Stimulated activated CD4-positive, alpha-beta T cell treated with anti-CD3 and anti-CD28 coated beads, Interleukin-12 subunit alpha, Interleukin-12 subunit beta, amount 100 ng/mL, for 24 hours (primary cell): ENCODE measurements at places on chromosomes 11 and 22.

DNA sequence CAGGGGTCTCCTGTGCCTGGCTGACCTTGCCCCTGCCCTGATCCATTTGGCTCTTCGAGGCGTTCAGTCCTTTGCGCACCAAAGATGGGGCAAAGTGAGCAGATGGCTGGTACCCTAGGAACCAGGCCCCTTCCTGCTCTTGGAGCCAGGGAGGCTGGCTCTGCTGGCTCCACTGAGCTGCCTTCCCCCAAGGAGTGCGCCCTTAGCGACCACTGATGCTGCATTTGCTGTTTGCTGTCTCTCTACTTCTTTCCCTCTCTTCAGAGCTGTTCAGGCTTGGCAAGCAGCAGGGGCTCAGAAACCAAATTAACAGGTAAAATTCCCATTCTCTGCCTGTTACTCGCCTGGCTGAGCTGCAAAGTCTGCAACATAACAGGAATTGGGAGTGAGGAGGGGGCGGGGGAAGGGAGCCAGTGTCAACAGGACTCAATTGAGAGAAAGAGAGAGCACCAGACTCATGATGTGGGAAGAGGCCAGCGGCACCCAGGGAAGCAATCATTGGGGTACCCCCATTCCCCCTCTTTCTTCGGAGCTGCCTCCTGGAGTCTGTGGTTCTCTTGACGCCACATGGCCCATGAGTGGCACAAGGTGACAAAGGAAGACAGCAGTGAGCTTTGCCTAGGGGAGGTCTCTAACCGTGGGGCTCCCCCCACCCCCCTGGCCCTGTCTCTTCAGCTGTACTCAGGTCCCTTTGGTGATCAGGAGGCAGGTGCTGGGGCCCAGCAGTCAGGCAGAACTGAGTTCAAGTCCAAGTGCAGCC lies 102.3 kb downstream of the TP53I11 start:
- DNase-seq: no peak

DNA sequence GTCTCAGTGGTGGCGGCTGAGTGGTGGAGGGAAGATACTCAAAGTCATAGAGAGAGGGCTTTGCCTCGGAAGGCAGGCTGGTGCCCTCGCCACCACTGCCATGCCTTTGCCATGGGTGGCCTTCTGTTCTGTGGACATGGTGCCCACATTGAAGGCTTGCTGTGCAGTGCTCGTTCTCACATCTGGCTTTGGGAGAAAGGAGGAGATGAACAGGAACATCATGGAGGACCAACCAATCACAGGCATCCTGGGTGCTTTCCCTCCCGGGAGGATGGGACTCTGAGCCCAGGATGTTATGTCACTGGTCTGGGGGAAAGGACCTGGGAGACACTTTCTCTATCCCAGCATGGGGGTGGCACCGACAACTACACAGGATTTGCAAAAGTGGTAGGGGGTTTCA lies 82.3 kb upstream of the NARS2 start:
- no peak for DNase-seq

- no peak for DNase-seq
Measured at GRCh38 chr22:22352371-22352999, 107.9 kb downstream of the VPREB1 start.

DNA sequence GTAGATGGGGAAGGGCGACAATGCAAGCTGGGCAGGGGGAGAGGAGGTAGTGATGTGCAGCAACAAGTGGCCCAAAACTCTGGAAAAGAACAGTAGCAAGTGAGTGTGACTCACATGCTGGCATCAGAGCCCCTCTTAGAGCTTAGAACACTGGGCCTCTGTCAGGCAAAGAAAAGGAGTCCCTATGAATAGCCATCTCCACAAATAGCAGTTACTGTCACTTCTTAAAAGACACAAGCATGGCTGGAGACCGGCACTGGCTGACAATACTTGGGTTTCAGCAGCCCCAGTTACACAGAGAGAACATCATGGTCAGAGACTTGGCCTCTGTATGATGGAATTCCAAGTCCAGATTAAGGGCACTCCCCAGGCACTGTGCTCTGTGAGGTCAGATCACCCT lies 58.2 kb downstream of the PRCP start:
- DNase-seq: no peak

- no peak for DNase-seq
Measured at GRCh38 chr11:70400643-70401042, 2.3 kb downstream of the CTTN start.

DNA sequence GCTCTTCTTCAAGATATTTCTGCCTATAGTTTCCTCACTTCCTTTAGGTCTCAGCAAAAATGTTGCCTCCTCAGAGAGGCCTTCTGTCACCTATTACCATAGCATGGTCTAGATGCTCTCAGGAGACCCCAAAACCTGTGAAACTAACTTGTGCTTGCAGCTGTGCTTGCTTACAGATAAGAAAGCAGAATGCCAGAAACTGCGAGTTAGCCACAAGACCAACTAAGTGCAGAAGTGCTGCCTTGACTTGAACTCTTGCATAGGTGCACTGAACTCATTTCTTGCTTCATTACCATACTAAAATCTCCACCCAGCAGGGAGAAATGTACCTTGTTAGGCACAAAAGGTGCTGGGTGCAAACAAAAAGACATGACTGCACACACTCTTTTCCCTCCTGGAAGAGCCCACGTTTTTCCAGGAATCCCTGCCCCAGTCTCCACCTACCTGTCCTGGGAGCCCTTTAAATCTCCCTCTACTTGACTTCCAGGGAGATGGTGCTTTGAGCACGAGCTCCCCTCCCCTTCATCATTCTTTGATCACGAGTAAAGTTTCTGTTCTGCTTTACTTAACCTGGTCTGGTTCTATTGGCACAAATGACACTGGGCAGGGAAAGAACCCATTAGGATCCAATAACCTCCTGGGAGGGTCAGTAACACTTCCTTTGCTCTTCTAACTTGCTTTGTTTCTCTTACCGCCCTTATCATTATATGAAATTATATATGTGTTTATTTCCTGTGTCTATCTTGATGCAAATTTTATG lies 137.7 kb upstream of the DDI1 start:
- DNase-seq: no peak

DNA sequence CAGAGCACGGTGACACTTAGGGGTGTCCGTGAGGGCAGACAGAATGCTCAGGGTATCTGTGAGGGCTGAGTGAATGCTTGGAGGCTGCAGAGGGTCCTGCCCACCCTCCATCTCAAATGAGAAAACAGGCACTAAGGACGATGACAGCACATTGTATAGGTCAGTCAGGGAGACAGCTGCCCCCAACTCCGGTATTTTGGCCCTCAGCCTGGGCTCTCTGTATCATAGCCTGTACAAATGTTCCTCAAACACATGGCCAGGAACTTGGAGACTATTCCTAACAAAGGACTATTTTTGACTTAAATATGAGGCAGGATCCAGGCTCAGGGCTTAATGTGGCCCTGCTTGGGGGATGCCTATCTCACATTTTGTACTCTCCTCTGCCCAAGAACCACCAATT lies 145.4 kb downstream of the OPCML start:
- DNase-seq: no peak

- no peak for DNase-seq
Measured at GRCh38 chr22:43996981-43997265, 27.2 kb upstream of the PARVB start.

DNA sequence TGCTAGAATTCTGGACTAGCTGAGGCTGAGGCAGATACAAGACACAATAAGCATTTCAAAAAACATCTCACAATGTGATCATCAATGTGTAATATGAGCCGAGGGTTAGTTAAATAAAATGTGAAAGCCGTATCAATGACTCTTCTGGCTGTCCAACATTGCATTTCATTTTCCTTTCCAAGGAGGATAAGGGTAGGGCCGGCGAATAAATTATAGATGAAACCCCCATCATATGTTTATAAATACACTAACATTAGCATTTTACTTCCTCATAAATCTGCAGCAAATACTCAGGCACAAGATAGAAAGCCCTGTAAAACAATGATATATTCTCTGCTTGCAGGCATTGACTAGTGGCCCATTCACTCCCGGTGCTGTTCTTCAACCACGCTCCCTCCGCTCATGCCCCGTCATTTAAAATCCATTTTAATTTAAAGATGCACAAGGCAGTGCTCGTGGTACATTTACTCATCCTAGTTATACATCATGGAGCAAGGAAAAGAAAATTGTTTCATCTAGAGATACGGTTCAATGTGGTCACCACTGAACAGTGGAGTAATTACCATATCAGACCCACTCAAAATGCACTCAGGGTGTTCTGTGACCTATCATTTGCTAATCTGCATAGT lies 59.9 kb upstream of the RCN1 start:
- no peak for DNase-seq

GRCh38 chr11:68271023-68271780 lies 571 bp downstream of the C11orf24 start:
- peak; percentile 46 for DNase-seq

GRCh38 chr11:109798521-109798920 lies 294.7 kb upstream of the ZC3H12C start:
- DNase-seq: no peak

DNA sequence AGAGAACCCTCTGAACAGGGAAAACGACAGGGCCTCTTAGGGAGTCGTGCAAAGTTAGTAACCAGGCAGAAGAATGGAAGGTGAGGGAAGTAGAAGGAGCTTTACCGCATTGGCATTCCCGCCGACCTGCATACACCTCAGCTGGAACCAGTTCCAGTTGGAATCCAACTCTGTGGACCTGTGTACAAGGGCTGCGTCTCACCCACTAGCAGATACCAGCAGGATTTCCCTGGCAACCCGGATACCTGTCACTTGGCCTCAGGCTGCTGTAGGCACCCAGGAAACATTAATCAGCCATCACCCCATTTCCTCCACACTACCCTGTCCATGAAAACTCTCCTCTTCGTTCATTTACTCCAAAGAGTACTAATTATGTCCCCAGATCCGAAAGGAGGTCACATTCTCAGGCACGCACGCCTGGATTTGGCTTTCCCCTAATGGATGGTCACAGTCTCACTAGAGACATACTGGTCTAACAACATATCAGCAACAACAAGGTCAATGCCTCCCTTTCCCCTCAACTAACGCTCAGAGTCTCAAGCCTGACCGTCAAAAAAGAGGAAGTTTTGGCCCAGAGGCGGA lies 842 bp downstream of the ARFGAP2 start:
- DNase-seq: no peak

DNA sequence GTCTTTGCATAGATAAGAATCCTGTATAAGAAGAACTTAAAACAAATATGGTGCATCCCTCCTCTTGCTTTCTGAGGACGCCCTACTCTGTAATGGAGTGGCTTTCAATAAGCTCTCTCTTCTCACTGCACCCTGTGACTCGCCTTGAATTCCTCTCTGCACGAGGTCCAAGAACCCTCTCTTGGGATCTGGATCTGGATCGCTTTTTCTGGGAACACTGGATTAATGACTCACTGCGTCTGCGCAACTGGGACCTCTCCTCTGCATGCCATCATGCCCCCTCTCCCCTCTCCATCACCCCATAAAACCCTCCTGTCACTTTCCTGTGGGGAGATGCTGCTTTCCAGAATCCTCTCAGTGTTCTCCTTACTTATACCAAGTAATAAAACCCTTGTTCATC lies 15.1 kb upstream of the CABP2 start:
- DNase-seq: no peak

- DNase-seq: no peak
Measured at GRCh38 chr11:125016413-125016812, 46.7 kb upstream of the SLC37A2 start.

GRCh38 chr11:126808296-126808695 lies 192.3 kb downstream of the KIRREL3 start:
- no peak for DNase-seq

- peak; percentile 8 for DNase-seq
Measured at GRCh38 chr22:28855355-28856094, 27.8 kb upstream of the ZNRF3 start.

DNA sequence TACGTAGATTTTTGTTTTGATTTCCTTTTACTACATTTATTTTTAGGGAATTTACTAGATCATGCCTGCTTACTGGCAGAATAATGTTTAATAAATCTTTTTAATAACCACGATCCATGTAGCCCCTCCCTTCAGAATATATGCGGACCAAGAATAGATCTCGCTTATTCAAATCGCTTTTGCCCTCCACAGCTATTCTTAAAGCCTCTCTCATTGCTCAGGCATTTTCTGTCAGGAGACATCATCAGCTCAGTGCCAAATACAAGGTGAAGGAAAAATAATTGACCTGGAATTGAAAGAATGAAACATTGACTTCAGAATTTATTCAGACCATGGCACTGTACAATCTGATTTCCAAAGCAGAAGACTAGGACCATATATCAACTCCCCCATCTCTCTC lies 10.0 kb upstream of the JAML start:
- no peak for DNase-seq

DNA sequence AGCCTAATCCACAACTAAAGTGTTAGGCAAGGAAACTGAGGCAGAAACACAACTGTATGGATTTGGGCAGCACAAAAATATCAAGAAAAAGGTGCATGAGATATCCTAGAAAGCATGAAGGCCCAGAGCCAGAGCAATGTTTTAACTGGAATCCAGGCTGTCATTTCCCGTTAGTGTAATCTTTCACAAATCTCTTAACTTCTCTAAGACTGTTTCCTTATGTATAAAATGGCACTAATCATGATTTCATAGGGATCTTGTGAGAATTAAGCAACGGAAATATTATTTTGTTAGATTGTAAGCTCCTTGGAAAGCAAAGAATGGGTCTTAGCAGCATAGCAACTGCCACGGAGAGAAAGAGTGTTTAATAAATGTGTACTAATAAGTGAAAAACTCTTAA lies 14.7 kb upstream of the SYTL2 start:
- no peak for DNase-seq

DNA sequence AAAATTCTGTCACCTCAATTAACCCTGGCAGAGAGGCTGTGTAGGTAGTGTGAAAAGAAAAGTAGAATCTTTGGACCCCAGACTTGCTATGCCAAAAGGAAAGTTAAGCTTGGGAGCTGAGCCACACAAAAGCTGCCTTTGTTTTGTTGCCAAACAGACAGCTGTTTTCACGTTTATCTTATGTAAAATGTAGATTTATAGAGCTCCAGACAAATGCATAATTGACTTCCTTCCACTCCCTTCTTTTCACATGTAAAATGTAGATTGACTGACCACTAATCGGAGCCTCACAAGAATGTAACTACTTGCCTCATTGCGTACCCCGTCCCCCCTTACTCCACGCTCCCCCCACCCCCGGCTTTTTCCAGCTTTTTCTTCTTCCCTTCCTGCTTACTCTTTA lies 2302.2 kb upstream of the RAG2 start:
- DNase-seq: no peak

DNA sequence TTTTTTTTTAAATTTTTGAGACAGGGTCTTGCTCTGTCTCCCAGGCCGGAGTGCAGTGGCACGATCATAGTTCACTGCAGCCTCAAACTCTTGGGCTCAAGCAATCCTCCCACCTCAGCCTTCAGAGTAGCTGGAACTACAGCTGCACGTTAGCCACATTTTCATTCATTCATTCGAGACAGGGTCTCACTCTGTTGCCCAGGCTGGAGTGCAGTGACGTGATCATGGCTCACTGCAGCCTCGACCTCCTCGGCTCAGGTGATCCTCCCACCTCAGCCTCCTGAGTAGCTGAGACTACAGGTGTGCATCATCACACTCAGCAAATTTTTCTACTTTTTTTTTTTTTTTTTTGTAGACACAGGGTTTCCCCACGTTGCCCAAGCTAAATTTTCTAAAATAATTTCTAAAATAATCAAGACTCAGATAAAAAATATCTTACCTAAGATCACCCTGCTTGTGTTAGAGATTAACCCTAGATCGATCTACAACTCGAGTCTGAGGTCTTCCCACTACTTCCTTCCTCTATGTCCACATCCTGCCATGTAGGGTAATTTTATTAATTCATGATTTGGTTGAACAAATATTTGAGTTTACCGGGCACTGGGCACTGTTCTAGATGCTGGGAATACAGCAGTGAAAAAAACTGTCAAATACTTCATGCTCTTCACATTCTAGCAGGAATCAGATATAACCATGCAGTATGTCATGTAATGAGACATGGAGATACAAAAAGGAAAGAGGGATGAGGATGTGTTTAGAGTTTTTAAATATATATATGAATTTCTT lies 15.1 kb downstream of the EIF4G2 start:
- DNase-seq: no peak
